CD4-positive, alpha-beta T cell treated with Interleukin-12 subunit alpha and Interleukin-12 subunit beta, for 1 hour (primary cell): ENCODE measurements at places on chromosomes 16 and 17.

DNA sequence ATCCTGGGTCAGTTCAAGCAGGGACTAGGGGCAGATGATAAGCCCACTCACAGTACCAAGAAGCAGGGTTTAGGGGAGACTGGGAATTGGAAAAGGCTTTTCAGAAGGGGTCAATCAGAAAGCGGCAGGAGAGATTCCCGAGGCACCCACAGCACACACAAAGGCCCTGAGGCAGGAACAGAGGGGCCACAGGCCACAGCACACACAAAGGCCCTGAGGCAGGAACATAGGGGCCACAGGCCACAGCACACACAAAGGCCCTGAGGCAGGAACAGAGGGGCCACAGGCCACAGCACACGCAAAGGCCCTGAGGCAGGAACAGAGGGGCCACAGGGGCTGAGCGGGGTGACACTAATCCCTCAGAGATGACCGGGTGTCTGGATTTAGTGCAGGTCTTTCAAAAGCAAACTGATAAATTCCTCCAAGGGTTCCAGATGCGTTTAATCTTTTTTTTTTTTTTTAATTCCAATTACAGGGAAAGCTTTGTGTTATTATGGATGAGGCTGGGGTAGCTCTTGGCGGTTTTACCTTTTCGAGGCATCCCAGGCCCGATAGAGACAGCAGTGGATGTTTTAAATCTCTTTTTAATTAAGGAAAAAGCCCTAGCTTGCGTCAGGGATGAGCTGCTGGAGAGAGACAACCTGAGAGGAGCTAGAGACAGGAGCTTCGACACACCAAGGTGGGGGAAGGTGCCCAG is 31.0 kb upstream of the GINS2 start:
- DNase-seq: no peak

- no peak for DNase-seq
Measured at GRCh38 chr17:44448412-44448811, 54.8 kb downstream of the GPATCH8 start.

DNA sequence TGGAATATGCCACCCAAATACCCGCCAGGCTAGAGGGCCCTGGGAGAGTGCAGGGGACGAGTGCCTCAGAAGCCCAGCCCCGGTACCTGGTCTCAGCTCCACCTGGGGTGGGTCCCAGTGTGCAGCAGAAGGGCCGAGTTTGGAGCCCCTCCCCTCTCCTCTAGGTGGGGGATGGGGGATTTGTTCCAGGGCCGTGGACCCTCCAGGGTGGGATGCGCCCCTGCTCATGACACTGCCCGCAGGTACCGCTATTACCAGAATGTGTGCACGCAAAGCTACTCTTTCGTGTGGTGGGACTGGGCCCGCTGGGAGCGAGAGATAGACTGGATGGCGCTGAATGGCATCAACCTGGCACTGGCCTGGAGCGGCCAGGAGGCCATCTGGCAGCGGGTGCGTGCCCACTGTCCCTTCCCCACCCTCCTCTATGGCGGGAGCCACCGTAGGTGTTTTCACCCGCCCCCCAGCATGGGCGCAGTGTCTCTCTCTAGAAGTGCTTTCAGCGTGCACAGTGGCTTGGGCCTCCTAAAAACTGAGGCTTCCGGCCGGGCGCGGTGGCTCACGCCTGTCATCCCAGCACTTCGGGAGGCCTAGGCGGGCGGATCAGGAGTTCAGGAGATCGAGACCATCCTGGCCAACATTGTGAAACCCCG is 1.2 kb downstream of the NAGLU start:
- DNase-seq: no peak

GRCh38 chr17:7858522-7858810 is 663 bp downstream of the CYB5D1 start:
- peak; percentile 56 for DNase-seq

DNA sequence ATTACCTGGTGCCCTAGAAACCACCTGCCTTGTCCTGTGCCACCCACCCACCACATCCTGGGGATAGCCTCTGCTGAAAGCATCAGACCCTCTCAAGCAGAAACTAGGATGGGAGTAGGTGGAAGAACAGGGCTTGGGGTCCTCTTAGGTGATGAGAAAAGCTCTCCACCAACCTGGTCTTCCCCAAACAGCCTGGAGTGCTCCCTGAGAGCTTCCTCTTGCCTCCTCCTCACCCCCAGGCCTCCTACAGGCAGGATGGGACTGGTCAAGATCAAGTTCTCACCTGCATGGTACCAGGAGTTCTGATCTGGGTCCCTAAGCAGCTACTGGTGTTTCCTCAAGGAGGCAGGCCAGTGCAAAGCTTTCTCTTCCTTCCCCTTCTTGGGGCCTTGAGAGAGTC is 15.4 kb downstream of the WNT9B start:
- DNase-seq: no peak
